ENCODE measurements at places on chromosomes 12 and 14.

DNA sequence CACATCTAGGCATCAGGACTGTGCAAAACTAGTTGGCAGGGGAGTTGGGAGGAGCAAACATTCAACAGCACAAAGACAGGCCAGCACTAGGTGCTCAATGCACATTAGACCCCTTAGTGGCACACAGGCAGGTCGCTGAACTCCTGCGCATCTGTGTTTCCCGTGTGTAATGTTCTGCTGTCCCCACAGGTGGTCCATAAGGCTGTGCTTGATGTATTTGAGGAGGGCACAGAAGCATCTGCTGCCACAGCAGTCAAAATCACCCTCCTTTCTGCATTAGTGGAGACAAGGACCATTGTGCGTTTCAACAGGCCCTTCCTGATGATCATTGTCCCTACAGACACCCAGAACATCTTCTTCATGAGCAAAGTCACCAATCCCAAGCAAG is 11.2 kb downstream of the SERPINA3 start:
- DNase-seq = no peak

DNA sequence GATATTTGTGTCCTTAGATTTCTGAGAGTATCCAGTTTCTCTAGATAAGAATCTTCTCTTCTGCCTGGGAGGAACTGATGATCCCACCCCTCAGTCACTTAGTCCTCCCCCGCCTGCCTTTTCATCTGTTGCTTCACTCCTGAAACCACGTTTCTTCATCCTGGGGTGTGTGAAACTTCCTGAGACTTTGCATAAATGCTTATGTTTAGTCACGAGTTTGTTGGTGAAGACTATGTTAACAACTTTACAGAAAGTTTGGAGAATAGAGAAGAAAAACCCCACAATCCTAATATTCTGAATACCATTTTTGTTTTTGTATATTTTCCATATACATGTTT is 33.2 kb downstream of the MARK3 start:
- DNase-seq = no peak

GRCh38 chr12:16612647-16613046 is 6.7 kb upstream of the LMO3 start:
- DNase-seq = no peak

DNA sequence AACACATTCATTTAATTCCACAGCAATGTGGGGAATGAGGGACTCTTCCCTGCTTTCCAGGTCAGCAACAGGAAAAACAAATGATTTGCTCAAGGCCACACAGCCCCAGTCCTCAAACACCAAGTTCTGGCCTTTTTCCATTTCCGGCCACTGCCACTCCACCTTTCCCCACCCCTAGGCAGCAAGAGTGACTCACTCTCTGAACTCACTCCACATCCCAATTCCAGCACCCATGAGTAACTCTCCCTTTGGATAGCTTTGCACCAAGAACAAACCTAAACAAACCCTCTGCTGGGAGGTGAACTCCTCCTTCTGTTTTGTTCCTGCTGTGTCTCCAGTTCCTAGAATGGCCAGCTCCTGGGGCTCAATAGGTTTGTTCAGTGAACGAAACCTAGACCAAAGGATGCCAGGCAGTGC is 30.4 kb upstream of the PLEKHG6 start:
- DNase-seq = no peak
